ENCODE measurements at places on chromosomes 2 and 18.

DNA sequence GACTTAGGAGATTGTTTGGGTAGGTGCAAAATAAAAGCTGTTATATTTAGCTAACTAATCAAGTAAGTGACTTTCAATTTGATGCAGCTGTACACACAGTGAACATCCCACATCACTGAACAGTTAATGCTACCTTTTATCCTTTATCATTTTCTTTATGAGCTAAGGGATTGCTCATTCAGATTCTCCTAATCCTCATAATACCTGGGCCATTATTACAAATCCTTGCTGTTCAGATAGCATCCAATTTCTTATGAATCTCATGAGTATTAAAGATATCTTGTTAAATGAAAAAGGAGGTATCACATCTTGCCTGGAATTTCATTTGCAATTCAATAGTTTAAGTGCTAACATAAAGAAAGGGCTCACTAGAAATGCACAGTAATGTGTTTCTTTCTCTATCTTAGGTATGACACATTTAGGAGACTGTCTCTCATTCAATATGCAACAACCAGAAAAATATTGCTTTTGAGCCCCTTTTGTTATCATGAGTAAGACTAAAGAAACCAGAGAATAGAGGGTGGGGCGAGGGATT lies 918.5 kb downstream of the CBLN2 start:
- no peak for DNase-seq

DNA sequence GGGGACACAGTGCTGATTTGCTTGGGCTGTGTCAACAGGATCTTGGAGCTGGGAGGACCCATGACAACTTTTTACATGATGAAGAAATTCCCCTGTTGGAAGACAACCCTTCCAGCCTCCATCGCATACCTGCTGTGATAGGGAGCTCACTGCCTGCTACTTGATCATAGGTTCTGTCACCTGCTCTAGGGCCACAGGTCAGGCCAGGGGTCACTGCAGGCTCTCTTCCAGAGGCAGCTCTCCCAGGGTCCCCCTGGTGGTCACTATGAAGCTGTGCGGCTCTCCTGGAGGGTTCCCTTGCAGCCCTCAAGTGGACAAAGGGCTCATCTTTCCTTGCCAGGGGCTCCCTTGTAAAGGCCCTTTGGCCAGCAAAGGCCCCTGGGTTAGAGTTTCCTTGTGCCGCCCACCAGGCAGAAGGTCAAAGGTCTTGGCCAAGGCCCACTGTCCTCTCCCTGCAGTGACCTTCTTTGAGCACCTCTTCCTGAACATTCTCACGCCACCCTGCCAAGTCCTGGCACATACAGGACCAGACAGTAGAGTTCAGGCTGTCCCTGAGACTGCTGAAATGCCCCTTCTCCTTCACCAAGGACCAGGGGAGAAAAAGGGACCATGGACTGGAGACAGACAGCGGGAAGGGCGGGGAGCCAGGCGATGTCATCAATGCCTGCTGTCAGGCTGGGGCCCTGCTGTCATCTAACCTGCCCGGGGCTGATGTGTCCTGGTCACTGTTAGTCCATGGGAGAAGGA lies 345.1 kb downstream of the DYSF start:
- DNase-seq: peak; percentile 40

DNA sequence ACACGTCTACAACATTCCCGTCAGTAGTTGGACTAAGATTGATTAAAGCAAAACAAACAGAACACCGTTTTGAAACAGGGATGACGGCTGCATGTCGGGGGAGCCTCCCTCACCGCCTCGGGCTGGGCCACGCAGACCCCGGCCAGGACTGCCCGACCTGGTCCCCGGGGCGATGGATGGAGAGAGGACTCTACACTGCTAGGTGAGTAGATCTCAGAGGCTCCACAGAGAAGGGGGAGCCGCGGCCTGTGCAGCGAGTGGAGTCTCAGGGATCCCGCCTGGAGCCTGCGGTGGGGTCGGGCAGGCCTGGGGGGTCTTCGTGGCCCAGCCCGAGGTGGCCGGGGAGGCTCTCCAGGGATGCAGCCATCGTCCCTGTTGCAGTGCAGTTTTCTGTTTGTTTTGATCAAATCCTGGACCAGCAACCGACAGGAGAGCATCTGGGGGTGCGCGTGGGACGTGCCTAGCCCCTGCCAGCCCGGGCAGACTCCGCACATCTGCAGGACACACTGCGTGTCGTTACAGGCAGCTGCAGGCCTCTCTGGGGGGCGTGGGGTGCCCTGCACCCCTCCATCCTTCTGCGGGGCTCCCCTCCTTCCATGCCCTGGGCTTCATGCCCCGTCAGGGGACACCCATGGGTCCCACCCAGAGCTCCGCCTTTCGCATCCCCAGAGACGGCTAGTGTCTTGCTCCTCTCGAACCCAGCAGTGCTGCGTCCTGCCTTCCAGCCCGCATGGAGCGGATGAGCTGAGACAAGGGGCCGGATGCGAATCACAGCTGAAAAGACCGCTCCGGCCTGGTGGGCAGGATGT lies 143.6 kb downstream of the RTP5 start:
- no peak for DNase-seq

GRCh38 chr2:206323033-206323432 lies 48.6 kb downstream of the ZDBF2 start:
- no peak for DNase-seq

- no peak for DNase-seq
Observed at GRCh38 chr2:217827430-217828201, 175.2 kb downstream of the TNS1 start.

GRCh38 chr18:9803698-9804516 lies 81.9 kb upstream of the TXNDC2 start:
- peak; percentile 19 for DNase-seq

DNA sequence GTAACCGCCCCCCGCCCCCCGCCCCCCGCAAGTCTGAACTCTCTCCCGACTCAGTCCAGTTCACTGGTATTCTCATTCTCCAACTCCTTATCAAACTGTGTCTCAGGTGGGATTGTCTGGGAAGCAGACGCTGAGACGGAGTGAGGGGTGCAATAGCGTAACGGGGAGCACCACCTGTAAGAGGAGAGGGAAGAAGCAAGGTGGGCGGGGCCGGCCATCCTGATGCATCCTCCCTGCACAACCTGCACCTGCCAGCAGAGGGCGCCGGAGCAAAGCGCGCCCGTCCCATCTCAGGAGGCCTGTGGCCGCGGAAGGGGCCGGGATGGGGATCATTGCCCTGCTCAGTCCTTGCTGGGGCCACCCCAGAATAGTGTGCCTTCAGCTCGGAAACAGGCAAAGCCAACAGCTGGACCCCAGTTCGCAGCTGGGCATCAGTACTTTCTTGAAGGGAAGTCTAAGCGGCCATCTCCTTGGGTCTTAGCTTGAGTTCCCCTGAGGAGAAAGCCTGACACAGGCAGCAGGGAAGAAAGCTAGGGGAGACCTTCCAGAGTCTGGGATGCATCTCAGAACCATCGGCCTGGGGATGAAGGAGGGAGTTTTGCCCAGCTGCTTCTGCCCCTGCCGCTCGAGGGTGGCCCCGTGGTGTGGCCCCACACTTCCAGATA lies 208.0 kb downstream of the TFCP2L1 start:
- DNase-seq: peak; percentile 30

GRCh38 chr2:196961889-196962288 lies 35.4 kb upstream of the PGAP1 start:
- DNase-seq: no peak

DNA sequence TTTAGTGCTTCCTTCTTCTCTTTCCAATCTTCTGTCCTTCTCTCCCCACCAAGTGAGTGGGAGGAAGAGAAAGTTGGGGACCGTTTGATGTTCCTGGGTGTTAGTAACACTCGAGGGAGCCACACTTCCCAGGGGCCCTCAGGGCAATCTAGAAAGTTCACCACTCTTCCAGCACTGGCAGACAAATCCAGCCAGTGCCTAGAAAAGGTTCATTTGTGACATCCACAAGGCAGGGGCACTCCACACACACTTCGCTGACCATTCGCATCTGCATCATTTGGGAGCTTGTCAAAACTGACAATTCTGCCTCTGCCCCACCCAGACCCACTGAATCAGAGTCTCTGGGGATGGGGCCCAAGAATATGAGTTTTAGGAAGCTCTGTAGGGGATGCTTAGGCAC lies 86.8 kb upstream of the ST3GAL5 start:
- DNase-seq: no peak

GRCh38 chr2:213021971-213022899 lies 129.2 kb downstream of the IKZF2 start:
- DNase-seq: no peak

DNA sequence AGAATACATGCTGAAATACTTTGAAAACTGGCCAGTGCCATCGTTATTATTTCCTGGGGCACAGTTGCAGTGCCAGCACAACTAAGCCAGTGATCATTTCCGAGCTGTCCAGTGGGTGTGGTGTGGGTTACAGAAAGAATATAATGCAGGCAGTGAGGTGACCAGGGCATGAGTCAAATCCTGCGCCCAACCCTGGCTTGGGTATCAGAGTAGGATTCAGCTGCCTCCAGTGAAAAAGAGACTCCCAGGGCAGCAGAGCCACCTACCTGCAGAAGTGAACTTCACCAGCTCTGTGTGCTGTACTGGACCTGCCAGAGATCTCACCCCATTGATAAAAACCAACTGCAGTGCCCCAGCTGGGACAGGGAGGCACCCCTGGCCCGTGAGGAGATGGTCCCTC lies 18.0 kb downstream of the SLC9A2 start:
- no peak for DNase-seq

DNA sequence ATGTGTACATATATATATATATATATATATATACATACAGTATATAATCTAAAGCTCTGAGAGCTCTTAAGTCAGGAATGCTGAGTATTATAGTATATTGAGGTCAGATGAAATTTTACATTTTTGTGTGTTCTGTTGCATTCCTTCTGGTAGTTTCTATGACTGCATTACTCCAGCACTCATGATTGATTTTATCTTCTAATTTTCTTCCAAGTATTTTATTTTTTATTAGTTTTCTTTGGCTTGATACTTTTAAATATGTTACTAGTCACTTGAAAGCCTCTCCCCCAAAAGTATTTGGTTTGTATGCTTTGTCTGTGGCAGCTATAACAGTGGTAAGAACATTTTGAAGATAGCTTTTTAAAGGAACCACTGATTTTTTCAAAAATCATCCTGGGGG lies 25.0 kb downstream of the METTL21A start:
- DNase-seq: no peak

DNA sequence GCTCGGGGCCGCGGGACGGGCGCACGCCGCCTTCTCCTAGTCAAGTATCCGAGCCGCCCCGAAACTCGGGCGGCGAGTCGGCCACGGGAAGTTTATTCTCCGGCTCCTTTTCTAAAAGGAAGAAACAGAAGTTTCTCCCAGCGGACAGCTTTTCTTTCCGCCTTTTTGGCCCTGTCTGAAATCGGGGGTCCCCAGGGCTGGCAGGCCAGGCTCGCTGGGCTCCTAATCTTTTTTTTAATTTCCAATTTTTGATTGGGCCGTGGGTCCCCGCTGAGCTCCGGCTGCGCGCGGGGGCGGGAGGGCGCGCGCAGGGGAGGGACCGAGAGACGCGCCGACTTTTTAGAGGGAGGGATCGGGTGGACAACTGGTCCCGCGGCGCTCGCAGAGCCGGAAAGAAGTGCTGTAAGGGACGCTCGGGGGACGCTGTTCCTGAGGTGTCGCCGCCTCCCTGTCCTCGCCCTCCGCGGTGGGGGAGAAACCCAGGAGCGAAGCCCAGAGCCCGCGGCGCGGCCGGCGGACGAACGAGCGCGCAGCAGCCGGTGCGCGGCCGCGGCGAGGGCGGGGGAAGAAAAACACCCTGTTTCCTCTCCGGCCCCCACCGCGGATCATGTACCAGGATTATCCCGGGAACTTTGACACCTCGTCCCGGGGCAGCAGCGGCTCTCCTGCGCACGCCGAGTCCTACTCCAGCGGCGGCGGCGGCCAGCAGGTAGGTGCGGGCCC lies 617 bp downstream of the FOSL2 start:
- DNase-seq: no peak

- DNase-seq: peak; percentile 71
Observed at GRCh38 chr2:69740502-69740951, 1.4 kb upstream of the ANXA4 start.

DNA sequence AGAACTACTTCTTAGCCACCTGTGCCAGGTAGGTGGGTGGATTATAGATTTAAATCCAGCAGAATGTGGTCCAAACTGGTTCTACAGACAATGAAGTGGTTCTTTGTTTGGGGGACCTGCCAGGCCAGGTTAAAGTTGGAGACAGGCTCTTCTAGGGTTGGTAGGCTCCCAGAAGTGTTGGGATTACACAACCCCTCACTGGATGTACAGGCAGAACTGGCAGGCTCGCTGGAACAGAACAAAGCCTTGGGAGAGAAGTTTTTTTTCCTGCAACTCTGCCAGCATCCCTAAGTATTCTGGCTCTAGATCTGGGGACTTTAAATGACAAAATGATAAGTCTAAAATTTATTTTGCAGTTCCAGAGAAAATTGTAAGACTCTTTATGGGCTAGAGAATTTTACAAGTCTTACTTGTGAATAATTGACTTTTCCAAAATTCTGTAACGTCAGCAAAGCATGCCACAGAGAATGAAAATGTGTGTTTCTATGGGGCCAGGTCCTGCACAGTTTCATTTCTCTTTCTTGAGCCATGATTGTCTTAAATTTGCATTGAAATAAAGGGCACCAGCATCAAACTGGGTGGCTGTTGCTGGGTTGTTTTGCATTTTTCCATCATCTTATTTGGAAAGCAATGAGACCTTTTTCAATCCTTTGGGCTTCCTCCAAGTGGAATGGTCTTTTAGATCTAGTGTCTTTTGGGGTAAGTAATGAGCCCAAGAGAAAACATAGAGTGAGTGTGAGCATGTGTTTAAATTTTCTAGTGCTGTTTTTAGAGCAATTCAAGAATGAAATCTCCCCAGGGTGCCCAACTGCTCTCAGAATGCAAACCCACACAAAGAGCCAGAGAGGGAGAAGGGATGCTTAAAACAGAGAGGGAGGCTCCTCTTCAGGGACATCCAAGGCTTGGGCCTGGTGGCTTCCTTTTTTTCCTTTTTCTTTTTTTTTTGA lies 32.4 kb upstream of the ATL2 start:
- peak; percentile 34 for DNase-seq

GRCh38 chr2:159859583-159859982 lies 61.6 kb upstream of the CD302 start:
- no peak for DNase-seq

- DNase-seq: peak; percentile 78
Observed at GRCh38 chr2:111106706-111107105, 14.0 kb upstream of the BCL2L11 start.

DNA sequence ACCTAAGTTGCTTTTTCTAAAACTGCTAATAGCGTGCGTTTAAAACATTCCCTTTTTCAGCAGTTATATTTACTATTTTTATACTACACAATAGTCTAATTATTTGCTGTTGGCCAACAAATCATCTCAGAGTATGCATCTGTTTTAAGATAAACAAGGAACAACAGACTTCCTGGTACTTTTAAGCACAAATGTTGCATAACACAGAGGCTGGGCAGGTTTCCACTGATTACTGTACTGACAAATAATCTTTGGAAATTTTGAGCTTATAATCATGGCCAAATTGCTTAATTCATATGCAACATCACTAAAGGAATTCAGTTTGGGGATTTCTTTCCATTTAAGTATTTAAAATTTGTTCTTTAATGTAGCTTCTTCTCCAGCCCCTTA lies 737.4 kb upstream of the SALL3 start:
- DNase-seq: no peak

- DNase-seq: no peak
Observed at GRCh38 chr2:31831585-31831984, 179.2 kb downstream of the MEMO1 start.

- DNase-seq: peak; percentile 97
Observed at GRCh38 chr2:144414324-144414845, 105.5 kb downstream of the ZEB2 start.

GRCh38 chr2:120863146-120863545 lies 127.5 kb downstream of the GLI2 start:
- DNase-seq: no peak
